A549 treated with Hydrocortisone at 1 μM for 4 hours (cell line): ENCODE measurements at places on chromosomes 7 and 10. TPM values are rescaled to one million over a fixed set of nuclear protein-coding genes. Genes with fewer than 3 reads are reported as not detected.

Gene CHST15
- 7.0 to 8.9 TPM (median 8.0 TPM) in 5 replicates for total RNA-seq

Gene CYP2C9
- 0.06 to 0.14 TPM (median 0.08 TPM) in 3 of 5 replicates, not detected in the others for total RNA-seq

Gene GLI3
- total RNA-seq, result 0.07 to 0.25 TPM (median 0.13 TPM) in 5 replicates

Gene TMEM213
- total RNA-seq, result not detected in 5 replicates

Gene INHBA
- total RNA-seq, result 0.37 to 0.82 TPM (median 0.55 TPM) in 5 replicates

Gene TAS2R41
- total RNA-seq, result not detected in 5 replicates

Gene LRGUK
- total RNA-seq, result 0.17 to 0.63 TPM (median 0.30 TPM) in 5 replicates

Gene OPN4
- total RNA-seq, result not detected in 5 replicates
